ENCODE measurements at places on chromosomes 1 and 21. TPM values are rescaled to one million over a fixed set of nuclear protein-coding genes. Genes with fewer than 3 reads are reported as not detected.

GRCh38 chr1:151372058-151372934 lies at the start of gene SELENBP1:
TSS of gene SELENBP1 (minus strand) at chr1:151372705. CDS start at chr1:151372641, 64 bp downstream.
- no peak for DNase-seq

UMODL1 gene
- total RNA-seq: not detected

VANGL1 gene
- total RNA-seq: 16.1 TPM

B3GALT2 gene
- total RNA-seq: not detected

GCSAML gene
- total RNA-seq: not detected

GRCh38 chr1:88647249-88647645 lies 36.8 kb upstream of the PKN2 start:
- DNase-seq: no peak

Measured in epithelial cell of proximal tubule (primary cell).